ENCODE measurements at places on chromosomes 5 and 9.

- DNase-seq: peak; percentile 71
These were observed 25.6 kb downstream of the GOLGA2 start for GRCh38 chr9:128249908-128250838.

DNA sequence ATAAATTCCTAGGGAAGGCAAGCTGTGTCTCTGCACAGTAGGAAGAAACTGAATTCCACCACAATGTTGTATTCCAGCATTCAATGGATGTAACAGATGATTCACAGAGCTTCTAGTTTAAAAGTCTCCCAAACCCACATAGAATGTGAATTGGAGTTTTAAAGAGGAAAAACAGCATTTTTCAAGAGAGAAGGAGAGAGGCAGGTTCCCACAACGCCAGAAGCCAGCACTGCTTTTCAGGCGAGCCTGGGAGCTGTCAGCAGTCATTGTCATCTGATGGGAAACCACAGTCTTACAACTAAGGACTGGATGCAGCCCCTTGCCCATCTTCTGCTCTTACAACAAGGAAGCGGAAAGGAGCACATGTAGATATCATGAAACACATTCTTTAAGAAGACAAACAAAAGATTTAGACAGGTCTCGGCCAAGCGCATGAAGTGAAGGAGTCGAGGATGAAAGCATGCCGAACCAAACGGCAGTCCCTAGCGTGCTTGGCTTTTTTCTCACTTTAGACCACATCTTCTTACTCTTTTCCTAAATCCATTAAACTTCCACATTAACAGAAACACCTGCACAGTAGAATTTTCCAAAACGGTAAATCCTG is 638 bp downstream of the DIRAS2 start:
- DNase-seq: no peak

- no peak for DNase-seq
These were observed 140.4 kb upstream of the WWC1 start for GRCh38 chr5:168151041-168151440.

GRCh38 chr5:60219921-60220320 is 326.4 kb upstream of the PDE4D start:
- DNase-seq: no peak

DNA sequence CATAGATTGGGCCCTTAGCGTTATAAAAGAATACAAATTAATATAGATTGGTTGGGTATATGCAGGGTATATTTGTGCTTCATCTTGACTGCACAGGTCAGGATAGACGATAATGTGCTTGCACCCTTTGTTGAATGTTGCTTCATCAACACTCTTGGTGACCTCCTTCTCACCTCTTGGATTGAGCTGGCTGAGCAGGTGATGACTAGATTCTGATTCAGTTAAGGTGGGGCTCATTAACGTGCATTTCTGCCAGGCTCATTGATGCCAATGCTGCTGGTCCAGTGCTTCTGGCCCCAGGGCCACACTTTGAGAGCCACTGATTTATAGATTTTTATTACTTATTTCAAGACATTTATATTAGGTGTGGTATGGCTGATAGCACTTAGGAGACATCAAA is 27.7 kb downstream of the PCSK5 start:
- DNase-seq: no peak

- no peak for DNase-seq
These were observed 152.5 kb upstream of the GHR start for GRCh38 chr5:42270771-42271170.

GRCh38 chr9:4389003-4389402 is 89.1 kb upstream of the GLIS3 start:
- no peak for DNase-seq

DNA sequence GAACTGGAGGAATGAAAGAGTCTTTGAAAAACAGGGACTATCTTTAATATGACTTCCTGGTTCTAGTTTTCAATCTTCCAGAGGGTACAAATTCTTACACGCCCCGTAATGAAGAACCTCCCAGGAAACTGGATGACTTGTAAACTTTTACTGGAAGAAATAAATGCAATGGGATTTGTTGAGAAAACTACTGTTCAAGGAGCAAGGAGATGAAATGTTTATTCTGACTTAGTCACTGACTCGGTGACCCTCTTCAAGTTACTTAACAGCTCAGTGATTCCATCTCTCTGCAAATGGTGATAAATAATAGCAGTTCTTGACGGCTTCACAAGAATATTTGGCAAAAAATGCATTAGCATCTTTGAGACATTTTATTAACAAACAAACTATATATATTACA is 858.6 kb downstream of the PTPRD start:
- no peak for DNase-seq

GRCh38 chr5:107388141-107388861 is 282.4 kb downstream of the EFNA5 start:
- DNase-seq: no peak

DNA sequence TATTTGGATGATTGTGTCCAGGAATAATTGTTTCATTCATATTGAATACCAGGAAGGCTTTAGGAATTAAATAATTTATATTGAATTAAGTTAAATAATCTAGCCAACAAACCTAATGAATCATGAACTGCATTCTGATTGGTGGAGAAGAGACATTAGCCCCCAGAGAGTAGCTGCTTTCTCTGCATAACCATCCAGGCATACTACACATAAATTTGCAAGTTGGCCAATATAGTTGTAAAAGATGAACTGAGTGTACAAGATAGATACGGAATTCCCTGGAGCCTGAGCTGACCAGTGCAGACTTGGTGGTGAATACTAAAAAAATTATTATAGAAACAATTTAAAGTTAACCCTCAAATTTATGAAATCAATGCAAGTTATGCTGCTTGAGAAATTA is 311.8 kb upstream of the KIF2A start:
- no peak for DNase-seq

DNA sequence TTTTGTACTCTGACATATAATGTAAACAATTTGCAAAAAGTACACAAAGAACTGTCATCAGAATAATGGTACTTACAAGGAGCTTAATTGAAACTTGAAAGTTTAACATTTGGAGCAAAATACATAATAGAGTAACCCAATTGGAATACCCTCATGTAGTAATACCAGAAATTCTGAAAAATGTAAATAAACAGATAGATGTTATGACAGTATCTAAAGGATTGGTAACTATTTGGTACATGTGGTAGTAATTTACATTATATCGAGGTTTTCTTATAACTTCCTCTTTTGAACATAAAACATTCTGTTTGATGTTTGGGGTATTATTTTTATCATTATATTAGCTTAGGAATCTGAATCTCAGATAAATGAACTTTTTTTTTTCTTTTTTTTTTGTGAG is 211.7 kb upstream of the ELL2 start:
- DNase-seq: no peak

DNA sequence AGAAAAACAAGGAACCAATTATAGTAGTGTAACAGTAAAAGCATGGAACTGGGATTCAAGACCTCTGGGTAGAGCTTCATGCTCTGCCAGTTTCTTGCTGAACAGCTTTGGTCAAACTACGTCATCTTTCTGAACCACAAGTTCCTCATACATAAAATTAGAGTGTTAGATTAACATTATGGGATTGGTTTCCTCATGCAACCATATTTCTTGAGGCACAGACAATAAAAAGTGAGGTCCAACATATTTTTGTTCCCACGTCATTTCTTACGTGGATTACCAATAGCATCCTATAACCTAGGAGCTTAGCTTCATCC is 354.8 kb downstream of the TMEM232 start:
- no peak for DNase-seq

DNA sequence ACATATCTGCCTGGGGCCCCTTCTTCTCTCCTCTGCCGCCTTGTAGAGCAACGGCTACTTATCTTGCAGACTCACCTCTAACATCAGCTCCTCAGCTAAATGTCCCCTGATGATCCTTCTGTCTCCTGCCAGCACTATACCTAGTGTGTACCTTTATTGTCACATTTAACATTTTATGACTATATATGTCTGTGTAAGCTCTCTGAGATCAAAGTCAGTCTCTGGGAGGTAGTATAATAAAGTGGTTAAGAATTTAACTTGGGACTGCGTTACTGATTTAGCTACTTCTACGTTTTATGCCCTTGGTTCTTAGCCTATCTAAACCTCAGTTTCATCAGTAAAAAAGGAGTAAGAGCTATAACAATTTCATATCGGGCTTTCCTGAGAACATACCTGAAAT is 2.2 kb downstream of the TMED7 start:
- DNase-seq: no peak

DNA sequence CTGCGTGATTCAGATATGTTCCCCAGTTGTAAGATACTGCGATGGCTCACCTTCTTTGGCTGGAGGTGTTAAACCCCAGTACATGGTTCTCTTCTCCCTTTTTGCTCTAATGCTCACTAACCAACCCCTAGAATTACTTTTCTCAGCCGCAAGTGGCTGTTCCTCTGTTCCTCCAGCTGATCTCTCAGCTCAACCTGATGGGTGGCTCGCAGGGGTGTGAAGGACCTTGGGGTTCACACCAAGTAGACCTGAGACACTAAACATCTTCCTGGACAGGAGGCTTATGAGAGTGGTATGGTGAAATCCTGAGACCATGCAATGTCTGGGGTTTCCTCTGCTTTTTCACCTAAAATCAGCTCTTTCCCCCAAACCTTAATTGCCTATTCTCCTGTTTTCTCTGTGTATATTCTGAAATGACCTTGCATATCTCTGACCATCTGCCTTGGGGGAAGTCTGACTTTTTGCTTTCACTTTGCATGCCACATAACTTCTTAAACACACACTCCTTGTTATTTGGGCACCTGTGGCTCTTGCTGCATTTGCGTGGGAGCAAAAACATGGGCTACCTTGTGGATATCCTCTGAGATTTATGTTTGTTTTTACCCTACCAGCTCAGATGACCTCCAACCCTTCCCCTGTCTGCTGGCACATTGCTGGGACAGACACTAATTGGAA is 15.9 kb upstream of the IFNA14 start:
- no peak for DNase-seq

DNA sequence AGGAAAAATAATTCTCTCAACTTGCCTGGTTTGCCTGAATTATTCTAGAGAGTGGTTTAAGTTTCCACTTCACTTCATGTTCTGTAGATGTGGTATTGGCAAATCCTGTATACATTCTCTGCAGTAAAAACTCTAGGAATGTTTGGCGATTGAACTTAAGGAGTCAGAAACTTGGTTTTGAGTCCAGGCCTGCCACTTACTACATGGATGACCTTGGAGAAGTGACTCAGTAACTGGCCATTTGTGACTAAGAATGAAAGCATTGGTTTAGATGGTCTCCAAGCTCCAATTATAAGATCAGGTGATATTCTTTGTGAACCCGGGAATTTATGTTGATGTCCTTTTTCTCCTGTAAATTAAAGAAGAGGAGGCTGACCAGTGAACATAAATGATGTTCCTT is 233.8 kb downstream of the GAS1 start:
- no peak for DNase-seq

DNA sequence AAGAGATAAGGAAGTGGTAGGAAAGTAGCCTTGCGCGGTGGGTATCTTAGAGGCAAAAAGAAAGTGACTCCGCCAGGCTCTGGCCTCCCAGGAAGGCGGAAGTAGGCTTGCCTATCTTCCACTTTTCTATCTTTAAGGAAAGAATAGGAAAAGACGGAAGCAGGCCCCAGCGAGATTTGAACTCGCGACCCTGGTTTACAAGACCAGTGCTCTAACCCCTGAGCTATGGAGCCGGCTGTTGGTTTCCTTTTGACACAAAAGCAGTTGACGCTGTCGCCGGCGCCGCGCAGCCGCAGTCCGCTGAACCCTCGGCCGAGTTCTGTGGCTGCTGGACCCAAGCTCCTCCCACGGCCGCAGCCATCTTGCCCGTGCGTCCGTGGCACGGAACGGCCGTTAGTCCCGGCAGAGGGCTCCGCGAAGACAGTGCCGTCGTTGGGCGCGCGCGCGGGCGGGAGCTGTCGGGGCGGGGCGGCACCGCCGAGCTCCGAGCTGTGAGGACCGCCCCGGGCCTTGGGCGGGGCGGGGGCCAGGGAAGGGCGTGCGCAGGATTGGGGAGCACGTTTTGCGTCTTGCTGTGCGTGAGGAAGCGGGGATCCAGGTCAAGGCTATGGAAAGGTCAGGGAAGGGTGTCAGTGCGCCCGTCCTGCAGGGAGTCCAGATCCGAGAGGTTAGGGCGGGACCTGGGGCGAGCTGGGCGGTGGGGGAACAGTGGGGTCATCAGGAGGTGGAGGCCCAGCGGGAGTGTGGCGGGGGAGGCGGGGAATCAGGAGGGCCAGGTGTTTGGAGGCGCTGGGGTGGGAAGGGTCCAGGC is 13.3 kb downstream of the TRIM7 start:
- peak; percentile 89 for DNase-seq

- no peak for DNase-seq
These were observed 24.1 kb upstream of the CACNA1B start for GRCh38 chr9:137853392-137853995.

GRCh38 chr5:149540089-149540488 is 11.2 kb downstream of the CSNK1A1 start:
- no peak for DNase-seq

DNA sequence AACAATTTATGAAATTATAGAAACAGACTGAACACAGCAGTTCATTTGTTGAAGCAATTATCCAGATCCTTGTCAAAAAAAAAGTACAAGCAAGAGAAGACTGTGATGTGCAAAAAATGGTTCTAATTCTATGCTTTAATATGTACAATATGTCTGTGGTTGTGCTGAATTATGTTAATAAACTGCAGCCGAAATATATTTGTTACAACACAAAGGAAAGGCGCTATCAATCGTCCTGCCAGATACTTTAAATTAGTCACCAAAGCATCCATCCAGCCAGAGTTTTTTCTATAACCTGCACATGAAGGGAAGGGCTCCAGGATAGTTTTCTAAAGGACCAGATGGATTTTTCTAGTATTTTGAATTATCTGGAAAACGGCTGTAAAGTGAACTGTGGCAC is 259.5 kb downstream of the BNC2 start:
- no peak for DNase-seq

DNA sequence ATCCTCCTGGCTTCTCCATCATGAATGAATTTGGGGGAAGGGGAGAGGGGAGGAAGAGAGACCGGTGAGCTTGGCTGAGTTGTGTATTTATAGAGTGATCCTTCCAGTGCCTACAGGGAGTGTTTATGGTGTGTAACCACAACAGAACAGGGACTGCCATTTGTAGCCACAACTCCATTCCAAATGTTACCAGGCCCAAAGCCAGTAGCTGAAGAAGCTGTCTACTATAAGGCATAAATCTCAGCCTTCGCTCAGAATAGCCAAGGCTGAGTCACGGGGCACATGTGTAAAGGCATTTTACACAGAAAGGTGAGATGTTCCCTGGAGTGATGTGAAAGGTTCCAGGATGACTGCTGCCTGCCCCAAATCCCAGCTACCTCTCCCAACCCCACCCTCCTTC is 2.5 kb downstream of the TMEM252 start:
- DNase-seq: no peak

- DNase-seq: no peak
These were observed 146.4 kb downstream of the GCNT1 start for GRCh38 chr9:76605321-76605900.

Data from Jurkat, Clone E6-1 (cell line).